Kidney glomerular epithelial cell (primary cell): ENCODE measurements at places on chromosomes 3 and 15.

DNA sequence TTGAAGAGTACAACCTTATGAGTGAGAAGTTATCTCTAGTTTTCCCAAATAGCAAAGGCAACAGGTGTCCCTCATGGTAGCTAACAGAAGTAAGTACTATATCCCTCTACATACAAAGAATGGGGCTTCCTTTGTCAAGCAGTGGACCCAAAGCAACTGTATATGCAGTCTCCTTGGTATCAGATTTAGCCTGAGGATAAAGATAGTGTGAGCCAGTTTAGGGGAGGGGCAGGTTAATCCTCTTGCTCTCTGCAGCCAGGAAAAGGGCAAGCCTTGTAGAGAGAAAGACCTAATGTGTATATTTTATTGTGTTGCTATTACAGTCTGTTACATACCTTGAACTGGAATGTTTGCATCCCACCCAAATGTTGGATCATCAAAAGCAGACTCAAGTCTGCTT lies 117.9 kb upstream of the COL8A1 start:
- DNase-seq: no peak

- no peak for DNase-seq
These were observed 264.8 kb downstream of the RAP2B start for GRCh38 chr3:153426803-153427202.

GRCh38 chr15:42286445-42287029 lies 13.3 kb upstream of the TMEM87A start:
- DNase-seq: no peak

GRCh38 chr15:72009222-72009621 lies 108.7 kb downstream of the MYO9A start:
- peak; percentile 72 for DNase-seq

GRCh38 chr15:43150191-43150929 lies 17.0 kb downstream of the TMEM62 start:
- peak; percentile 17 for DNase-seq

GRCh38 chr3:56111606-56112304 lies 356.5 kb downstream of the ERC2 start:
- DNase-seq: no peak

DNA sequence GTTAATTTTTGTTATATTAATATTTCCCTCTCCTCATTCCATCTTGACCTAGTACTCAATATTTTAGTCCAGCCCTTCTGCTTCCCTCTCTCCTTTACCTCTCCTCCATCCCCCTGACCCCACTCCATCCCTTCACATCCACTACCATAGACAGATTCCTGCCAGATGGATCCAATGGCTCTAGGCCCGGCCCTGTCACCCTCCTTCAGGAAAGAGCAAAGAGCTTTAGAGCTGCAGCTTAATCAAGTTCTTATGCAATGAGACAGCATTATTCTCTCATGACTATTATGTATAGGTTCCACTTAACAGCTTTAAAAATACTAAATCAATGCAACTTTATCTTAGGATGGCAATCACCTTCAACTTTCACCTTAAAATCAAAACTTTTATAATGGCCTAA lies 200.7 kb upstream of the TTC14 start:
- DNase-seq: no peak
